ENCODE measurements at places on chromosomes 12 and 14. TPM values are rescaled to one million over a fixed set of nuclear protein-coding genes. Genes with fewer than 3 reads are reported as not detected.

DNA sequence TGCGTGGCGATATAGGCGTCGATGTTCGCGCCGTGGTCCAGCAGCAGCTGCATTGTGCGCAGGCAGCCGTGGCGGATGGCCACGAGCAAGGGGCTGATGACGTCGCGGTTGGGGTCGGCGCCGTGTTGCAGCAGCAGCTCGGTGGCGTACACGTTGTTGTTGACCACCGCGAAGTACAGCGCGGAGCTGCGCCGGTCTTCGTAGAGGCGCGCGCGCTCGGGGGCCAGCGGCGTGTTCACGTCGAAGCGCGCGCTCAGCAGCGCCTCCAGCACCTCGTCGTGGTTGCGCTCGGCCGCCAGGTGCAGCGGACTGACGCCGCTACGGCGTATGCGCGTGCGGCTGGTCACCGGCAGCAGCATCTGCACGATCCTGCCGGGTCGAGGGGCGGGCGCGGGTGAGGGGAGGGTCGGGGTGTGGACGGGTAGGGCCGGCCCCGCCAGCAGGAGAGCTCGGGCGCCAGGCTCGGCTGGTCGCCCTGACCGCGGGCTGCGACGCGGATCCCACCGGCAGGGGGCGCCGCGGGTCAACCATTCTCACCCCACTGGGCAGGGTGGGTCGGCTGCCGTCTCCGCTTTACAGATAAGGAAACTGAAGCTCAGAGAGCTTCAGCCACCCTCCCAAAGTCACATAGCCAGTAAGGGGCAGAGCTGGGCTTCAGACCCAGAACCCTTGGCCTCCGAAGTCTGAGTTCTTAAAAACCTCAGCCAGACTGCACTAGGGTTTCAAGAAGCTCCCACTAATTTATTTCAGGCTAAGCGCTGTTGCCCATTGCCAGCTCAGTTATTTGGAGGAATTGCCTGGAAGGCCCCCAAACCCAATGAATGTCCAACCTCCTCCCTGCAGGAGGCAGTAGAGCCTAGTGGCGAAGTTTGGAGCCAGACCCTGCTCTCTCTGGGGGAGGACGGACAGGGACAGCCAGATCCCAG is 12.4 kb downstream of the FAM181A start:
- peak; percentile 88 for DNase-seq

- peak; percentile 62 for DNase-seq
Measured at GRCh38 chr12:124548854-124549378, 18.5 kb downstream of the NCOR2 start.

- DNase-seq: no peak
Measured at GRCh38 chr12:2251526-2252209, 198.9 kb downstream of the CACNA1C start.

The MYO1H gene
- total RNA-seq: 0.30 TPM

The TPPP2 gene
- total RNA-seq: not detected

DNA sequence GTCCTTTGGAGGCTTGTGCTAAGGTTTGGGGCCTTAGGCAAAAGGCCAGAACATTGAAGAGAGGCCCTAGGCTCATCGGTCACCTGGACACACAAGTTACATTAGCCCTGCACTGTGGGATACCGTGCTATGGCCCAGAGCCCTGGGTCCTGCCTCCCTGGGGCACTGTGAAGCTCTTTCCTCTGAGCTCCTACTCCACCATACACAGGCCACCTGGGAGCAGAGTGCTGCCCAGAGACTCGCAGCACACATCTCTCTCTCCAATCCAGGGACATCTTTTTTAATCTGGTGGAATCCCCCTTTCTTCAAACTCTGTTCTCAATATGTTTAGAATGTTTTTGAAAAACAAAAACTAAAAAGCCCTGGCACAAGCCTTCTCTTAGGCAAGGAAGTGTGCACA is 314.2 kb upstream of the RGS6 start:
- no peak for DNase-seq

The KLRC2 gene
- not detected for total RNA-seq

DNA sequence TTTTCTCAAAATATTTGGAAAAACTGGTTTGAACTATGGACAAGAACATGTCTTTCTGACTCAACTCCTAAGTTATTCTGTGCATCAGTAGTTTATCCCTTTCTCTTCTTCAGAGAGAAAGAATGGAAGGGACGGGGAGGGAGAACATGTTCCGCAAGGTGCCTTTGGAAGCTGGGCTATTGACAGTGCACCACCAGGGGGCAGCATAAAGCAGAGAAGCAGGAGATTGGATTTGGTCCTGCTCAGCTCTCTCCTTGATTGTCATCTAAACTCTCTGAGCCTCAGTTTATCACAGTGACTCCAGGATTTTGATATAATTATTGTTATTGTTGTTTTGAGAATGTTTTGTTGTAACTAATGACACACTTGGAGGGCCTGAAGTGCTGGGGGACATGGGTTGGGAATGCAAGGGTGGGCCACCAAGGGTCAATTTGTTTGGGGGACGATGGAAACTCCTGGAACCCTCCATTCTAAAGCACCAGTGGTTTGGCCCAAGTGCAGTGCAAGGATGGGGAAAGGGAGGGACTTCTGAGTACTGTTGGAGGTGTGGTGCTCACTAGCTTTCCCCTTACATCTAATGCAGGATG is 45.3 kb upstream of the ANO6 start:
- peak; percentile 79 for DNase-seq

The MANSC4 gene
- not detected for total RNA-seq

Measured in lower lobe of right lung (tissue), 2 donors.